ENCODE measurements at places on chromosomes 4 and X. TPM values are rescaled to one million over a fixed set of nuclear protein-coding genes. Genes with fewer than 3 reads are reported as not detected.
A peak's percentile ranks its signal among the peaks of the same experiment; 100 is the strongest.

GRCh38 chr4:187908079-187908561, 87.5 kb upstream of the ZFP42 start:
- DNase-seq, result no peak

DNA sequence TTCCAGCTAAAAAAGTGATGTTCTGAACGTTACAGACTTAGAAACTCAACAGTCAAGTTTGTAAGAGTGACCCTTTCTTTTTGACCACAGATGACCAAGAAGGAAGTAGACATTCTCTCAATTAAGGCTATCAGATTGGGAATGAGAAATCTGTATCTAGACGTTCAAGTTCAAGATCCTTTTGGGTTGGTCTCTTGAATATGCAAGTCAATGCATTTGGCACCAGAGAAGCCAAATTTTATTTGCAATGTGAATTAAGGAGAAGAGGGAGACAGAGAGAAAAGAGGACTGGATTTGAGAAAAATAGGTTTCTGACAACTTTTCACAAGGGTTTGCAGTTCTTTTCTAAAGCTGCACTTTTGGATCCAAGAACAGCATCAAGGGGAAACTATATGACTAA, 17.5 kb upstream of the SULT1E1 start:
- DNase-seq, result no peak

DNA sequence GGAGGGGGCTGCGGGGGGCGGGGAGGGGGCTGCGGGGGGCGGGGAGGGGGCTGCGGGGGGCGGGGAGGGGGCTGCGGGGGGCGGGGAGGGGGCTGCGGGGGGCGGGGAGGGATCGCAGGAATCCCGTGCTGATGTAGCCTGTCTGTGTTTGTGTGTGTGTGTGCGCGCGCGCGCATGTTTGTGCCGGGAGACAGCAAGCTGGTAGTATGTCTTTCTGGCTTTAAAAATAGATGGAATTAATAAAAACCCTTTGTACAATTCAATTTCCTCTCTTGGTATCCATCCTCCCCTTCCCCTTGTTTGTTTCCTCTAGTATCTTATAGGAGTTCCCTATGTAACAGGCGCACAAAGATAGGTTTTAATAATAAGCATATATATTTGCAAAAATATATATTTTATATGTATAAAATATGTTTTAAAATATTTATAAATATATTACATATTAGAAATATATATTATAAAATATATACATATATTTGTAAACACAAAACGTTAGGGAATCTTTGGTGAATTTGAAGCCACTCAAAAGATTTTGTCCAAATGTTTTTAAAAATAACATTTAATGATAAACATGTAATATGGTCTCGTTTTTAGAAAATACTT, 782 bp downstream of the ARHGAP24 start:
- DNase-seq, result no peak

GRCh38 chr4:53994382-53995102, 69.9 kb downstream of the CHIC2 start:
- no peak for DNase-seq

DNA sequence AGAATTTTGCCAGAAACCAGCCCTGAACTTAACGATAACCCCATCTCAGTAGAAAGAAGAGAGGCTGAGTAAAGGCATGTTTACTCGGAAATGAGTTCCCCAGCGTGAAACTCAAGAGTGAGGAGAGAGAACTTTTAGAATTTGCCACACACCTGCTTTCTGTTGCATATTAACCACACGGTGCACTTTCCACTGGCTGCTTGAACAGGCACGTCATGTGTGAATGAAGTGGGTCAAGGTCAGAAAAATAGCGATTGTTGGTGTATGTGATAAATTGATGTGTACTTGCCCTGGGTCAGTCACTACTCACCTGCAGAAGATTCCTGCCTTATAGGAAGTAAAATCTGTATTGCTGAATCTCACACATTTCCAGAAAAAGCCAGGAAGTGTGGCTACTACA, 395.7 kb downstream of the TRIML1 start:
- DNase-seq, result no peak

GRCh38 chrX:47489507-47490275, 6.7 kb upstream of the ZNF41 start:
- no peak for DNase-seq

GRCh38 chrX:362351-362750, 24.4 kb downstream of the PPP2R3B start:
- peak; percentile 64 for DNase-seq

GRCh38 chrX:39450234-39450977, 647.4 kb downstream of the BCOR start:
- DNase-seq, result no peak

DNA sequence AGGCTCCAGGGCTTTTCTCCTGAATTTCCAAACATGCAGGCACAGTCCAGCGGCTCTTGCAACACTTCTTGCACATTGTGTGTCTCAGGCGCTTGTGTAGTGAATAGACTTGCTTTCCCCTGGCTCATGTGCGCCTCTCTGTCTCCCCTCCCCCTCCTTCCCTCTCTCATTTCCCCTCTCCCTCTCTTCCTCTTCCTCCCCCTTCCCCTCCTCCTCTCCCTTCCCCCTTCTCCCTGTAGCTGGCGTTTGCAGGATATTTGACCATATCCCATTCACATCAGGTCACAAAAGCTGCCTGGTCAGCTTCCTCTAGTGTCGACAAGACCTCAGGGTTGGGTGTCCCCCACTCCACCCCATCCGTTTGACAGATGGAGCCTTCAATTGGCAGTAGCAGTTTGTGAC, 2.4 kb downstream of the CHST7 start:
- no peak for DNase-seq

GRCh38 chrX:22090181-22090580, 58.1 kb downstream of the PHEX start:
- DNase-seq, result no peak

DNA sequence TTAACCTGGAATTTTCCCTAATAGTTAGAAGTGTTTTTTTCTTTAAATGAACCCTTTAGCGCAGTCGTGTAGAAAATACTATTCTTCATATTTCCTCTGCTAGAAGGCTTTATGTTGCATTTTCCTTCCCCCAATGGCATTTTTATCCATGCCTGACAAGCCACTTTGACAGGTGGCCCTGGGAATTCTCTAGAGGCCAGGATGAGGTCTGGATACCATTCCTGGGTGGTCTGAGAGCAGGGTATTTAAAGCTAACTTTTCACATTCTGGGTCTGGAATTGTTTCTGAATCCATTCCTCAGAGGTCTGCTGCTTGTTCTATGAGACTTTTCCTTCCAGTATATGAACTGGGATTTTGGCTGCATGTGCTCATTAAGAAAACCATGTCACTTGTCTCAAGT, 31.2 kb upstream of the PDGFRA start:
- no peak for DNase-seq

DNA sequence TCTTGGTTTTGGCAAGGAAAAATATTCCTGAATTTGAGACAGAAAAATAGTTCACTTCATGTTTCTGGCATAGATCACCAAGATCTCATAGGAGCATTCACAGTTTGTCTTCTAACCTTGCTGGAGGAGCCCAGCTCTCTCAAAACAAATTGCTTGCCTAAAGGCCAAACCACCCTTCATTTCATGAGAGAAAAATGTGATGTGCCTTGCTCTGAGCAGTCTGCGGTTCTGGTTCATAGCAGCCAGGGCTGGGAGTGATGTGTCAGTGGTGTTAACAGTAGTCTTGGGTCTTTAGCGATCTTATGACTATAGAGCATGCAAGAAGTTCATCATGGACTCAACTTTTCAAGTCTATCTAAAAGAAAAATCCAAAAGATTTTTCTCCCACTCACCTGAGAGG, 183.3 kb downstream of the DCLK2 start:
- no peak for DNase-seq

GRCh38 chrX:136021903-136022302, 36.7 kb downstream of the SLC9A6 start:
- DNase-seq, result no peak

The MAML3 gene
- total RNA-seq, result 7.2 TPM

The CPE gene
- total RNA-seq, result 269 TPM

The FGB gene
- 2.1 TPM for total RNA-seq

The MAP7D2 gene
- total RNA-seq, result 0.28 TPM

The EDNRA gene
- 135 TPM for total RNA-seq

The HPGD gene
- not detected for total RNA-seq

The MAGED2 gene
- 467 TPM for total RNA-seq

The REELD1 gene
- total RNA-seq, result not detected

The PPP1R3F gene
- 6.6 TPM for total RNA-seq

The TRIM61 gene
- not detected for total RNA-seq

The RAB33B gene
- 13.8 TPM for total RNA-seq

All from chondrocyte (in vitro differentiated cells).